Skeletal muscle cell (primary cell): ENCODE measurements at places on chromosomes 6 and 20.

DNA sequence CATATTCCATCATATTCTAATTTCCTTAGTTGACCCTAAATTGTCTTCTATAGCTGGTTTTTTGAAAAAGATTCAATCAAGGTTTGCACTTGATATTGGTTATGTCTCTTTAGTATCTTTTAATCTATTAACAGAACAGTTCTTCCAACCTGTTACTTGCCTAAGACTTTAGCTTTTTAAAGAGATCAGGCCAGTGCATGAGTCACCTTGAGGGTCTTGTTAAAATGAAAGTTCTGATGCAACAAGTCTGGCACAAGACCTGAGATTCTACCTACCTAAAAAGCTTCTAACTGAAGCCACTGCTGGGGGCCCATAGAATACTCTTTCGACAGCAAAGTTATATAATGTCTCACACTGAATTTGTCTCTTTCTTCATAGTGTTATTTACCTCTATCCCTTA lies 3.2 kb downstream of the USP45 start:
- DNase-seq: no peak

DNA sequence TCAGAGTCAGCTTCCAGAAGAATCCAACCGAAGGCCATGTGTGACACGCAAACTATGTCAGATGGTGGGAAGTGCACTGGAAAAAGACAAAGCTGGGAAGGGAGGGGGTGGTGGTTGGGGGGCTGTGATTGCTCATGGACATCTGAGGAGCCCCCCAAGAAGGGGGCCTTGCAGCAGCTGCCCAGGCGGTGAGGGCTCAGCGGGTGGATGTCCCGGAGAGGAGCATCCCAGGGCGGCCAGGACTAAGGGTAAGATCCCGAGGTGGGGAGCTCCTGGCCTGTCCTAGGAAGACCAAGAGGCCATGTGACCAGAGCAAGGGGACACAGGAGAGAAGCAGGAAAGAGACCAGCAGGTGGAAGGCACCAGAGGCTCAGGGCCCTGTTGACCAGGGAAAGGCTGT lies 299.5 kb downstream of the PREX1 start:
- DNase-seq: no peak

GRCh38 chr6:126261792-126262421 lies 78.0 kb upstream of the CENPW start:
- no peak for DNase-seq

- no peak for DNase-seq
These were observed 129.1 kb downstream of the DST start for GRCh38 chr6:56513631-56514030.

GRCh38 chr6:24876499-24877465 lies 59.0 kb downstream of the RIPOR2 start:
- DNase-seq: no peak

GRCh38 chr6:50922579-50923525 lies 104.2 kb downstream of the TFAP2B start:
- no peak for DNase-seq

DNA sequence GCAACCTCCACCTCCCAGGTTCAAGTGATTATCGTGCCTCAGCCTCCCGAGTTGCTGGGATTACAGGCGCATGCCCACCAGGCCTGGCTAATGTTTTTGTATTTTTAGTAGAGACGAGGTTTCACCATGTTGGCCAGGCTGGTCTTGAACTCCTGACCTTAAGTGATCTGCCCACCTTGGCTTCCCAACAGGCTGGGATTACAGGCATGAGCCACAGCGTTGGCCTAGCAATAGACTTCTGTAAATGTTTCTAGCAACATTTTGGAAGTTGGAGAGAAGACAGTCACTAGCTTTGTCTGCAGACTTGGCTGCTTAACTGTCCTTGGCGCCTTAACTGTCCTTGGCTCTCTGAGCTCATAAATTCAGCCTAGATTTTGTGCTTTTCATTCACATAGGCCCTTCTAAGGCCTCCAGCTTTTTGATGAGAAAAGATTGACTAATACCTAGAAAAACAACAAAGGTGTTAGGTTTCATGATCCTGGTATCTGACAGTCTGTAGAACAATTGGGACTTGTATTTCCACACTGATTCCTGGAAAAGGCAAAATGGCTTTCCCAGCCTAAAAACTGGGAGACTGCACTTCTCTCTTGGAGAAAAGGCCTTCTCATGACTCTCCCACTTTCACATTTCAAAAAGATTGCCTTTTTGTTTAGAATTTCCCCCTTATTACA lies 49.7 kb downstream of the OR2B2 start:
- DNase-seq: no peak

DNA sequence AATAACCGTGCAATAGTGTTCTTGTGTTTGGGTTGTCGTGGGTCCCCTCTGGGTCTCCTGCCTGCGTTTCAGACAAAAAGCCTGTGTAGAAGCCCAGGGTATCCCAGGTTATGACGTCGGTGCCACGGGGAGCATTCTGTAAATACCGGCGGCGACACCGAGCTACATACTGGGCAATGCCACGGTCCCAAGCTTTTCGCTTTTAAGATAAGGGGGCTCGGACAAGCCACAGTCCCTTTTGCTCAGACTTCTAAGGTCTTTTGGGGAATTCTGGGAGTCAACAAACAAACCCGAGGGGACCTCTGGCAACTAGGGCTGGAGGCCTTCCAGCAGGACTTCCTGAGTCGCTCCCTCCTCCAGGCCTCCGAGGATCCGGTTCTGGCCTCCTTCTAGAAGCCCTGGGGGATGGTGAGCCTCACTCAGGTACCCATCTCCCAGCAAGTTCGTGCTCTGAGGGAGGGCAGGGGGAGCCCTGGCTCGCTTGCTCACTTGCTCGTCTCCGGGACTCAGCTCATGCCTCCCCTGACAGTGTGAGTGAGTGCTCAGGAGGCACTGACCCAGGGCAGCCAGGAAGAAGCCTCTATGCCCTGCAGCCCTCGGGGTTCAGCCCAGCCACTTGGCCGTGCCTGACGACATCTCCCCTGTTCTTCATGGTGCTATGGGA lies 62.4 kb upstream of the MRPS10 start:
- DNase-seq: no peak

- no peak for DNase-seq
These were observed 87.1 kb downstream of the CFAP61 start for GRCh38 chr20:20139403-20139802.

DNA sequence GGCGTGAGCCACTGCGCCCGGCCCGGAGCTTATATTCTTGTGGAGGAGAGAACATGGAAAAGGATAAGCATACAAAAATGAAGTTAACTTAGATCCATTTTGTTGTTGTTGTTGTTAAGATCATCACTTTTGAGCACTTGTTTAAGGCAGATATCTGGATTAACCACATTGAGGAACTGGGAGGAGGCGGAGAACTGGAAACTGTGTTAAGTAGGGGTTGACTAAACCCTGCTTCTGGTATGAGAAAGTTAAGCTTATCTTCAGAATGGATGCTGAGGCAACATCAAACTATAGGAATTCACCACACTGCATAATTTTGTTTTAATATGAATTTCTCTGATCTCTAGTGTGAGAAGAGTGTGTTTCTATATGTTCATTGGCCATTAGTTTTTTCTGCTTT lies 57.6 kb downstream of the GCNT2 start:
- DNase-seq: no peak

DNA sequence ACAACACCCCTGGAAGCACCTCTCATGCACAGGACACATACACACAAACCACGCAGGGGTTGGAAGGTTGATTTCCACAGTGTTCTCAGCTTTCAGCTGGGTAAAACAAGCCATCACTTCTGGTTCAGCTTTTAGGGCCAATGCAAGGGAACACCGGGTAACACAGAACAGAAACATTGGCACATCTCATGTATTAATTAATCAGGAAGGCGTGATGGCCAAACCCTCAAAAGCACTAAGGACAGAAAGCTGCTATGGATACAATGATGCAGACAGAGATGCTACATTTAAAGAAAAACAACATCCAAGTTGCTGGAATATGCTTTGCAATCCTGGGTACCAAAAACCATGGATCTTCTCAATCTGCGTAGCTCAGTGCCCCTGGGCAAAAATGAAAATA lies 104.3 kb upstream of the BEND6 start:
- no peak for DNase-seq

GRCh38 chr20:588932-589672 lies 21.0 kb downstream of the TCF15 start:
- no peak for DNase-seq

GRCh38 chr6:57130661-57131177 lies 40.7 kb downstream of the ZNF451 start:
- no peak for DNase-seq

DNA sequence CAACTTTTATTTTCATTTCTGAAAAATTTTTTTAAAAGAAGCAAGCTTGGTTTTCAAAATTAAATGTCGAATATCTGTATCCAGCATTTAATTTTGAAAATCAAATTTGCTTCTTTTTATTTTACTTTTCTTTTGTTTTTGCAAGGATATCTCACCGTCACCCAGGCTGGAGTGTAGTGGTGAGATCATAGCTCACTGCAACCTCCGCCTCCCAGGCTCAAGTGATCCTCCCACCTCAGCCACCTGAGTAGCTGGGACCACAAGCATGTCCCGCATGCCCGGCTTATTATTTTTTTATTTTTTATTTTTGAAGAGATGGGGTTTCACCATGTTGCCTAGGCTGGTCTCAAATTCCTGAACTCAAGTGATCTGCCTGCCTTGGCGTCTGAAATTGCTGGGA lies 17.0 kb upstream of the EPB41L2 start:
- no peak for DNase-seq

GRCh38 chr20:50138479-50139393 lies 14.8 kb downstream of the PEDS1 start:
- no peak for DNase-seq

DNA sequence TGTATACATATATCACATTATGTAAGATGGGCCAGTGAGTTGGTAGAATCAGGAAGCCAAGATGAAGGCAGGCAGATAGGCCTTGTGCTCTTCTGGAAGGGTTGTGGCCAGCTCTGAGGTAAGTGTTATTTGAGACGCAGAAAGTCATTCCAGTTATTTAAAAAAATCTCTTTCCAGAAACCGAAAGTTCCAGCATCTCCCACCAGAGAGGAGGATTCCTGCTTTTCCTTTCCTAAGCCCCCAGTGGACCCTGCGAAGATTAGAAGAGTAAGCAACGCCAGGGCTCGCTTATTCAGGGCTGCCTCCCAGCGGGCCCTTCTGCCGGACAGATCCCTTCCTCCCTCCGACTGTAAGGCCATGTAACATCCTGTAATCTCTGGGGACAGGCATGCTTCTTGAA lies 20.4 kb downstream of the ARMC2 start:
- DNase-seq: no peak

DNA sequence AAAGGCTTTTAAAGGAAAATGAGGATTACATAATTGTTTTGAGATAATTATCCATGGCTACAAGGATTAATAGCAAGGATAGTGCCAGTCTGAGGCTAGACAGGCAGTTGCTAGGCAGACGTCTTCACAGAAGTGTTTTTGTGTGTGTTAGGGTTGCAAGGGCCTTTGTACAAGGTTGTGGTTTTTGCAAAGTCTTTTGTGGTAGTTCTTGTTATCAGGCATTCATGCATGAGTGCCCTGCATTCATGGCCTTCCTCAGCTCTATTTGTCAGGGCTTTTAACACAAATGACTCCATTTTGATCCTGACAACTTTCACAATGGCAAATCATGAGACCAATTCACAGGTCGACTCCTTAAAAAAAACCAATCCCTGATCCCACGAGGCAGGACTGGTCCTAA lies 68.1 kb upstream of the TXNDC5 start:
- DNase-seq: no peak

- no peak for DNase-seq
These were observed 5.8 kb upstream of the KCNG1 start for GRCh38 chr20:51028616-51029212.

- no peak for DNase-seq
These were observed 535 bp downstream of the EXOC2 start for GRCh38 chr6:692356-692851.

- DNase-seq: no peak
These were observed 107.6 kb downstream of the TMEM242 start for GRCh38 chr6:157215717-157216116.
